Suprapubic skin (tissue), 4 donors: ENCODE measurements at places on chromosomes 6 and 20.

DNA sequence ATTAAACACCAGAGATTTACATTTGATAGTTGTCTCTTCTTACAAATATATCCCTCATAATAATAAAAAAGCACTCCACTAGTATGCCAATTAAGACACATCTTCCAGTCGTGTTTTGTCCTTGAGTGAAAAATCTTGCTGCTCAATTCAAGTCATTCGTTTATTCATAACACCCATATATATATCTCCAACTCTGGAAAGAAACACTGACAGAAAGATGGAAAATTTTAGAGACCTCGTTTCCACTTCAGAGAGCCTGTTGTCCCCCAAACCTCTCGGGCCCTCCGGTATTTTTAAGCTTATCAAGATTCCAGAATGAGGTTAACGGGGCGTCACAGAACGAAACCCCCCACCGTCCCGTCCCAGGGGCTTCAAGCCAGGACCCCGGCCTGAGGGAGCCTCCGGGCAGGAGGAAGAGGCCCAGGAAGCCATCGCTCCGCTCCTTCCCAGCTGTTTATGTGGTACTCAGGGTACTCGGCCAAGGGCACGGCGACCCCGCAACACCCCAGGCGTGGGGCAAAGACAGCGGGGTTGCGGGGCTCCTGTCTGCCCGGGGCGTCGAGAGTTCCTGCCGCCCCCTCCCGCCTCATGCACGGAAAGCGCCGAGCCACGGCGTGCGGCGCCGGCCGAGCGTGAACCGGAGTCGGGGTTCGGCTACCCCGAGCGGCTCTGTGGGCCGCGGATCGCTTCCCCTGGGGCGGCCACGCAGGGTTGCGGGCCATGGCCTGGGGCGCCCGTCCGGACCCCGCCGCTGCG lies 623 bp upstream of the SNX9 start:
- no peaks in the 10 kb centered on the region for H3K36me3 ChIP-seq
- peak overlapping the region; percentile 99 for H3K27ac ChIP-seq
- peaks cover 20% of the 10 kb centered on the region for H3K4me1 ChIP-seq
- H3K27me3 ChIP-seq: no peaks in the 10 kb centered on the region
- peak overlapping the region; percentile 85 for H3K4me3 ChIP-seq

GRCh38 chr20:9114709-9115108 lies 45.8 kb downstream of the PLCB4 start:
- no peak overlapping the region for H3K4me3 ChIP-seq
- DNase-seq: no peak
- H3K27ac ChIP-seq: no peak overlapping the region
- H3K27me3 ChIP-seq: no peaks in the 10 kb centered on the region

DNA sequence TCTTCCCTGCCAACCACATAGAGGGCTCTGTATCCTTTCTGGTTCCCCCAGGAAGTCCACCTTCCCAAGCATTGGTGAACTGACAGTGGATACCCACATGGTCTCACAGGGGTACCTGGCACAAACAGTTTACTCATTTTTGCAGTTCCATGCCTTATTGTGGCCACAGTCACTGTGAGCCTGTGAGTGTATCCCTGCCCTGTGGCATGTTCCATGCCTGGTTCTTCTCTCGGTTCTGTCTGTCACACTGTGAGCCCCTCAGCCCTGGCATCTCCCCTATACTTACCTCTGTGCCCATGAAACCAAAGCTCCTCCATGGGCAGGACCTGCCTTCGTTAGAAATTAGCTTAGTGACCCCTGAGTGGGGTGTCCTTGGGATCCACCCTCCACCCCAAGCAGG lies 107.8 kb downstream of the TOX2 start:
- H3K36me3 ChIP-seq: no peaks in the 10 kb centered on the region
- H3K27me3 ChIP-seq: peaks cover 31% of the 10 kb centered on the region
- no peak overlapping the region for H3K27ac ChIP-seq
- peaks cover 3% of the 10 kb centered on the region for H3K4me1 ChIP-seq

DNA sequence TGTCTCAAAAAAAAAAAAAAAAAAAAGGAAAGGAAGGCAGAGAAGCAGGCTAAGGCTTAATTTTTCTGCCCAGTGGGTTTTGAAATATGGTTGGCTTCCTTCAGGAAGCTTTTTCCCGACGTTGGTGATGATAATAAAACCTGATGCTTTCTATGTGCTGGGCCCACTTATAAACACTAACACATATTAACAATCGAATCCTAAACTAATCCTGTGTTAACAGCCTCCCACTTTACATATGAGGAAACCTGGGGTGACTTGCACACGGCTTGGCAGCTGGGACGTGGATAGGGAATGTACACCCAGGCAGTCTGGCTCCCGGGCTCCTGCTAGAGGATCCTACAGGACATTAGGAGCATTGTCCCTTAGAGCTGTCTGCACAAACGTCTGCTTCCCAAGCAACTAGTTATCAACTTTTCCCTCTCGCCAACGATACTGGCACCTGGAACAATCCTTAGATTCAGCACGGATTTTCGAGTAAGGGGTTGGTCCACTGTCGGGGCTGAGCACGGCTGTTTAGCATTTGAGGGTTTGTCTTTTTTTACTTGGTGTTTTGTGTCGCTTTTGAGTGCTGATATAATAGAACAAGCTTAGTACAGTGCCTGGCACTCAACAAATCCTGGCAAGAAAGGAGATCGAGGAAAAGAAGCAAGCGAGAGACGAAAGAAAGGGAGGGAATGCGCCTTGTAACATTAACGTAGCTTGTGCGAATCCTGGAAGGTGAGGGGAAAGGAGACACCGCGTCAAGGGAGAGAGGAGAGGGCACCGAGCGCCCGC lies 622 bp upstream of the KIZ start:
- peaks cover 21% of the 10 kb centered on the region for H3K4me1 ChIP-seq

- H3K27me3 ChIP-seq: no peaks in the 10 kb centered on the region
- no peaks in the 10 kb centered on the region for H3K36me3 ChIP-seq
- H3K4me1 ChIP-seq: peaks cover 17% of the 10 kb centered on the region
- DNase-seq: no peak
- H3K27ac ChIP-seq: no peak overlapping the region
Measured at GRCh38 chr6:1321738-1322137, 9.8 kb downstream of the FOXQ1 start.

DNA sequence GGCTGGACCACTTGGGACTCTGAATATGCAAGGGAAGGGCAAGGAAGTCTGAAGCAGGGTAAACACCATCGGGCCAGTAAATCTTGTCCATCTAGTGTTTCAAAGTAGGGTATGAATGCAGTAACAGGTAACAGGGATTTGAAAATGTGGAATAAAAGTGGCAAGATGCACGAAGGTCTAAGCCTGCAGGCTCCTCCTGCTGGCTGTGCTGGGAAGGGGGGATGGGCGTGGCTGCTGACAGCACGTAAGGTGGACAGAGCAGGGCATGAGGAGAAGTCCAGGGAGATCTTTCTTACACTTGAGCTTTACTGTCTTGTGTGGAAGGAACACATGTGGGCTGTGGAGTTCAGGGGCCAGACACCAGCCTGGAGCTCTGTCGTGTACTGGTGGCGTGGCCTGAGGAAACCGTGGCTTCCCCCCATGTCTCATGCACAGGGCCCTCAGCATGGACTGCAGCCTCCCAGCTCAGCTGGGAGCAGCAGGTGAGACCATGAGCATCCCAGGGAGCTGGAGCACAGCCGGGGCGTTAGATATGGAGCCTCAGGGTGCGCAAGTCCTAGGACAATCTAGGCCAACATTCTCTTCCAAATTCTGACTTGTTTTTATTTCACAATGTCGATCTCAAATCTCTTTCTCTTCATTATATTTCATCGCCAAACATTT lies 84.5 kb downstream of the SLC22A23 start:
- DNase-seq: no peak
- H3K4me3 ChIP-seq: no peak overlapping the region
- peaks cover 17% of the 10 kb centered on the region for H3K4me1 ChIP-seq
- no peaks in the 10 kb centered on the region for H3K36me3 ChIP-seq
- H3K27ac ChIP-seq: no peak overlapping the region
- no peaks in the 10 kb centered on the region for H3K27me3 ChIP-seq

DNA sequence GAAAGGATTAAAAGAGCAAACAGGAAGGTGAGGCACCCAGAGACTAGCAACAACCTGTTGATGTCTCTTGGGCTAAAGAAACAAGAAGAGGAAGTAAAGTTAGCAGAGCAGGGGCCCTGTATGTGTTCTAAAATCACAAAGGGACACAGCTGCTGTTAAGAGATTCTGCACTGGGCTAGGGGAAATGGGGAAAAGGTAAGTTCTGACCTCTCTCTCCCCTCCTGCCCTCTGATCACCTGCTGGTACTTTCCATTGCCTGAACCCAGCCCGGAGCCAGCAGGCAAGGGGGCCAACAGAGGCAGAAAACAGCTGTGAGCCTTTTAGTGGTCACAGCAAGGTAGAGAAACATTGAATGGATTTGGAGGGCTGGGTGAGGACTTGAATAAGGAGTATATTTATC lies 13.5 kb upstream of the CNR1 start:
- H3K4me3 ChIP-seq: no peak overlapping the region
- no peaks in the 10 kb centered on the region for H3K36me3 ChIP-seq
- no peak for DNase-seq
- H3K27ac ChIP-seq: no peak overlapping the region
- H3K27me3 ChIP-seq: no peaks in the 10 kb centered on the region
- no peaks in the 10 kb centered on the region for H3K4me1 ChIP-seq

DNA sequence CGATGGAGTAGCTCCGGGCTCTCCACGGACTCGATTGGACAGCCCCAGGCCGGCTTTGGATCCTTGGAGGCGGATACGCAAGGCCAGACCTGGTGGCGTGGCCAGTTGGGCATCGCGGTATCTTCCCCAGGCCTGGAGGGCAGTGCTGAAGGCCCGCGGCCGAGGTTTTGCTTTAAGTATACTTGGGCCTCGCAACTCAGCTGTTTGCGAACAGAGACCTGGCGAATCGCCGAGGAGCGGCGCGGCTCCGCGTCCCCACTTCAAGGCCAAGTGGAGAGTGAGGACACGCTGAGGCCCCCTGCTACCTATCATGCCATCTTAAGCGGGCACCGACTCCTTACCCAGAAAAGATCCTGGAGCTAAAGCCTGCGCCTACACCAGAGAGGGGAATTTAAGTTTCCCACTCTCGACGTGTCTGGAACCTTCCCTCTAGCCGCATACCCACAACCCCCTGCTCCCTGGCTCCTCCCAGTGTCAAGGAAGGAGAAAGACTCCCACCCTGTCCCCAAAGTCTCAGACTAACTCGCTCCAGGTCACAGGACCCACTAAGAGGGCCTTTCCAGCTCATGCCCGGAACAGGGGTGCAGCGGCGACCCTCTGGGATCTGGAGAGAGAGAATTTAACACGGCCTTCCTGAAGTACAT lies 4.1 kb downstream of the LINC00237 start:
- H3K4me3 ChIP-seq: peak overlapping the region; percentile 48
- peaks cover 82% of the 10 kb centered on the region for H3K27me3 ChIP-seq
- peaks cover 59% of the 10 kb centered on the region for H3K4me1 ChIP-seq
- H3K27ac ChIP-seq: no peak overlapping the region
- no peaks in the 10 kb centered on the region for H3K36me3 ChIP-seq

DNA sequence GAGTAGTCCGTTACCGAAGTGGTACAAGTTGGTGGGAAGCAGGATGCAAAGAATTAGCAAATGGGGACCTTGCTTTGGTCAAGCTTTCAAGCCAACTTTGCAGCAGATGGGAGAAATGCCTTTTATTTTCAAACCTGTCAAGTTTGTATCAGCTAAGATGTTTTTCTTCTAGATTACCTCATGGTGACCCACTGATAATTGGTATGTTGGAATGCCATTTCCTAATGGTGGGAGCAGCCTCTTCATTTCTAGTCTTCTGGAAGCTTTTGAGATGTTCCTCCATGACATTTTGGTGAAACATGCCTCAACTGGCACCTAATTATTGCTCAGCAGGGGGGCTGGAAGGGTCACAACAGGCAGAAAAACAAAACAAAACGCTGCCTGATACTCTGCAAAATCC lies 43.7 kb downstream of the ADNP start:
- H3K36me3 ChIP-seq: peaks cover 42% of the 10 kb centered on the region
- DNase-seq: no peak
- H3K27ac ChIP-seq: no peak overlapping the region
- H3K4me3 ChIP-seq: no peak overlapping the region

GRCh38 chr6:125031385-125031784 lies 69.1 kb downstream of the RNF217 start:
- H3K4me1 ChIP-seq: no peaks in the 10 kb centered on the region
- no peaks in the 10 kb centered on the region for H3K27me3 ChIP-seq
- peaks cover 6% of the 10 kb centered on the region for H3K36me3 ChIP-seq

DNA sequence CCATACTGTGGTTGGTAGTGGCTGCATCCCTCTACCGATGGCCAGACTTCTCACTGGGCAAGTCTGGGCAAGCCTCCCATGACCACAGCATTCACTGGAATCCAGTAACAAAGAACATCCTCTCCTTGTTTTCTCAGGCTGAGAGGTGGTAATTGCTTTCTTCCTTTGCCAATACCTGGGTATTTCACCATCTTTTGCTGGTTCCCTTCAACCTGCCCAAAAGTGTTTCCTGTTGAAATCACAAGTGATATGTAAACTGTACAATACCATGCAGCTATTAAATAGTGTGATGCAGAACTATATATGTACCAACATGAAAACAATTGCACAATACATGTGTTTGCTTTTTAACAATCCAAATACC lies at the start of gene PTCHD4:
PTCHD4 (minus strand) TSS at position 55 of the 364 bp plus-strand sequence. CDS start 42,240 bp downstream, outside the sequence.
- no peak within 1 kb of the TSS for H3K27ac ChIP-seq
- no peak for DNase-seq
- H3K4me3 ChIP-seq: no peak within 1 kb of the TSS
- H3K36me3 ChIP-seq: no peaks in the 10 kb centered on the region
- H3K4me1 ChIP-seq: no peaks in the 10 kb centered on the region
- no peaks in the 10 kb centered on the region for H3K27me3 ChIP-seq

DNA sequence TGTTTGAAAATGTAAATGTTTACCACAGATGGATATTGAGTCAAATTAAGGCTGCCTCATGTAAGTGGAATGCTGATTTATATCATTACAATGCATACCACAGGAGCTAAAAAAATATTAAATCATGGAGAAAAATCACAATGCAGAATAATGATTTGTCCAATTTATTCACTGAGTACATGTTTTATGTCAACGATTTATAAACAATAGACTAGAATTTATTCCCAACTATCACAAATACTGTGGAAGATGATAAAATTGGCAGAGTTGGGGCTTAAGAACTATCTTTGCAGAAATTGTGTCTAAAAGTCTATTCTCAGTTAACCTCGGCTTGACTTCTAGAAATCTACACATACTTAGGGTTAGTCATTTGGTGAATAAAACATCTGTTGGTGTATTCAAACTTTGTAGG lies 472.1 kb upstream of the MARCKS start:
- H3K27ac ChIP-seq: no peak overlapping the region
- H3K4me1 ChIP-seq: no peaks in the 10 kb centered on the region
- no peaks in the 10 kb centered on the region for H3K36me3 ChIP-seq

DNA sequence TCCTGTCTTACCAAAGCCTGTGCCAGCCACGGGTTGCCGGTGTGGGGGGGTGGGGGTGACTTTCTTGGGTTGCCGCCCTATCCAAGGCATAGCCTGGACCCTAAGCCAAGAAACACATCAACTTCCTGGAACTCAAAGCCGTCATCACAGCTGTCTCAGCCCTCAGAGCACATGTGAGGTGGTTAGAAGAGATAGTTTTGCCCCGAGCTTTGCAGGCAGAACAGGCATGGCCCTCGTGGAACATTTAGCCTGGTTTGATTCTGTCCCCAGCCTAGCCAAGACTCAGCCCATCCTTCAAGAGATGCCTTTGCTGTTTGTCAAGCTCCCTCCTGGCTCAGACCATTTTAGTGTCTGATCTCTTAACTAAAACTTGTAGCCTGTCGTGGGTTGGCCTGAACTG lies 64.9 kb downstream of the RREB1 start:
- H3K4me3 ChIP-seq: no peak overlapping the region
- no peaks in the 10 kb centered on the region for H3K36me3 ChIP-seq
- DNase-seq: no peak
- peak overlapping the region; percentile 39 for H3K27ac ChIP-seq
- H3K4me1 ChIP-seq: peaks cover 80% of the 10 kb centered on the region
